Thymus (tissue), 14 donors: ENCODE measurements at places on chromosomes 4 and X.
A peak's percentile ranks its signal among the peaks of the same experiment; 100 is the strongest.

DNA sequence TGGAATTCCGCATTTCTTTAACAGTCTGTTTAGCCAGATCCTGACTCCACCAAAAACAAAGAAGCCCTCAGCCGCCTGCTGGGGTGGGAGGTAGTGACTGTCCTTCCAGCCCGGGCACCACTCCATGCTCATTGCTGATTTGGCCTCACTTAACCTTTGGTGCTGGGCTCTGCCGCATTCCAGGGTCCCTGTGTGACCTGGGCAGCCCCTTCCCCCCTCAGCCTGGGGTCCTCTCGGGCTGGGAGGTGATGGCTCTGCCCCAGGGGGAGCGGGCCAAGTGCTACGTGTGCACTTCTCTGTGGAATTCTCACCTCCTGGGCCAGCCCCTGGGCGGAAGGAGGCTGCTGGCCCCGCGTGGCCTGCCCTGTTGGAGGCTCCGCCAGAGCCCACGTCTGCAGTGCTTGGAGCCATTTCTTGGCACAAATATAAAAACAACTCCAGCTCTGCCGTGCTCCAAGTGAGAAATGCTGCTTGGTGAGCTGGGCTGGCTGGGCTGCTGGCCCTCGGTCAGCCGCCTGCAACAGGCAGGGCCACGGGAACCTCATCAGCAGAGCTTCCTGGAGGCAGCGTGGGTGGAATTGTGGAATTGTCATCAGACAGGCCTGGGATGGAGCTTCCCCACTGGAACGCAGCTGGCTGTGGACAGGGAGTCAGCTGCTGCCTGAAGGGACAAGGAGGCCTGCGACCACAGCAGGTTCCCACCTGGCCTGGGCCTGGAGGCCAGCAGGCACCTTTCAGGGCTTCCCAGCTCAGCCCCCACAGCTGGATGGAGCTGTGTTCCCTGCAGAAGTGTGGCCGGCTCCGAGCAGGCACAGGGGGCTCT, 66.0 kb downstream of the TRMT44 start:
- no peak for DNase-seq

- DNase-seq = no peak
These were observed 30.0 kb upstream of the ANXA5 start for GRCh38 chr4:121726642-121727268.

GRCh38 chr4:145483514-145483913, 1.9 kb downstream of the SMAD1 start:
- DNase-seq = no peak

- no peak for DNase-seq
These were observed 163.3 kb upstream of the MAMLD1 start for GRCh38 chrX:150199803-150200202.

- DNase-seq = no peak
These were observed 247.4 kb upstream of the HAND2 start for GRCh38 chr4:173777421-173777820.

DNA sequence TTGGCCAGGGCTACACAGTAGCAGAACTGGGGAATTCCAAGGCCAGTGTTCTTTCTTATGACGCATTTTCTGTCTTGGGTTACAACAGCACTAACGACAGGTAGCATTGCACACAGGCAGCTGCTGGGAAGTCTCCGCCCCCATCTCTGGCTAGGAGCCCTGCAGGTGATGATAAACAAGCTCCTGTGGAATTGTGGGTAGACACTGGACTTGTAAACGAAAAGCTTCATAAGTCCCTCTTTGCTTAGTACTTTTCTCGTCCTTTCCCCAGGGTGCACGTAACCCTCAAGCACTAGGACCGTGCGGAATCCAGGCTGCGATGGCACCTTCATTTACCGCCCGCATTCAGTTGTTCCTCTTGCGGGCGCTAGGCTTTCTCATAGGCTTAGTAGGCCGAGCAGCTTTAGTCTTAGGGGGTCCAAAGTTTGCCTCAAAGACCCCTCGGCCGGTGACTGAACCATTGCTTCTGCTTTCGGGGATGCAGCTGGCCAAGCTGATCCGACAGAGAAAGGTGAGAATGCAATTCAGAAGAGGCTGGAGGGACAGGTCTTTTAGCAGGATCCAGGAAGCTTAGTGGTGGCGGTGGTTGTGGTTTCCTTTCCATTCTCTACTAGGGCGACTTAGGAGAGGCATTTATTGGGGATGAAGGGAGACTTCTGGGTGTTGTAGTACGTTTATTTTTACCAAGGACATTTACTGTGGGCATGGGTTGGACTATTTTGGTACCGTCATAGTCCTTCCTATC, at the start of gene FAAH2:
Gene FAAH2, plus strand, starts transcription at position 200 of the 745 bp plus-strand sequence. Its CDS starts 120 bp downstream, at position 320.
- DNase-seq = peak; percentile 49

DNA sequence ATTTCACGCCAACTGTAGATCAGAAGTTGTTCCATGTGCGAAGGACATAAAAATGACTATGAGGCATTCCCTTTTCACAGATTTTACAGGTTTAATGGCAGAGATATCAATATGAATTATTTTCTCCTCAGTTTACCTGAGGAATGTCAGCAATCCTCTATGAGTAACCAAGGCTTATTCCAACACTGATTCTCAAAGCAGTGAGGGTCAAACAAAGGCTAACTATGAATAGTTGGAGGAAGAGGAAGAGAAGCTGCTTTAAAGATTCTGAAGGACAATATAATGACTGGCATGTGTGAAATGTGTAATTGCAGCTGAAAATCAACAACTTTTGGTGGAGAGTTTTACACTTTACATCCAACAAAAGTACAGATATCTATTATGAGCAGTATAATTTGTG, 29.1 kb downstream of the NAF1 start:
- DNase-seq = no peak

- no peak for DNase-seq
These were observed at the start of gene ADH1B for GRCh38 chr4:99321241-99322191. TSS of gene ADH1B (minus strand) at chr4:99321401. CDS start at chr4:99321331, 70 bp downstream.

DNA sequence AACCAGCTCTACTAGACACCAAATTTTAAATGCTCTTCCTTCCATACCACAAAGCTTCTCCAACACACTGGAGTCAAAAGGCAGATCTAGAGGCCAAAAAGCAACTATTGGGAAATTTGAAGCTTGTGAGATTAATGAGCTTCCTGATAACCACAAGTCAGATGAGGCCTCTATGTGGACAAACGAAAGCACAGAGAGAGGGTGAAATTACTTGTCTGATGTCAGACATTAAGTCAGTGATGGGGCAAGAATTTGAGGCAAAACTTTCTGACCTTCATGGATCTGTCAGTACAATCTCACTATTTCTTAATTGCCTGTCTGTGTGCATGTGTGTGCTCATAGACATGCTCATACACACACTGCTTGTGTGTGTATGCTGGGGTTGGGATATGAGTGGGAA, 103.6 kb downstream of the GUCY2F start:
- DNase-seq = no peak

DNA sequence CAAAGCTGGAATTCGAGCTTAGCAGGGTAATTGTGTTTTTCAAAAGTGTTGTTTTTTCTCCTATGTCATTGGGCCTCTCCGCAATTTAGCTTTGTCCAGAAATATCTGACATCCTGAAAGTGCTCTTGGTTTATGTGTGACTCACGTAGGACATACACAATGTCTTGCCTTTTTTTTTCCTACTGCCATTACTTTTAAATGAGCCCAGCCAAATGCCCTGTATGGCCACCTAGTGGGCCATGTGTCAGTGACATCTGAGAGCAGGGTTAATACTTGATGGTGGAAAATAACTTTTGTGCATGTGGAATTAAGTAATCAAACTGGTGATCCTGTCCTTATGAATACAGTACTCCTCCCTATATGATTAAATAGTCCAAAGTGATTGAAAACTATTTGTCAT, 1411.1 kb upstream of the TENM3 start:
- DNase-seq = no peak

GRCh38 chrX:72025236-72025770, 106.4 kb downstream of the RTL5 start:
- DNase-seq = no peak

DNA sequence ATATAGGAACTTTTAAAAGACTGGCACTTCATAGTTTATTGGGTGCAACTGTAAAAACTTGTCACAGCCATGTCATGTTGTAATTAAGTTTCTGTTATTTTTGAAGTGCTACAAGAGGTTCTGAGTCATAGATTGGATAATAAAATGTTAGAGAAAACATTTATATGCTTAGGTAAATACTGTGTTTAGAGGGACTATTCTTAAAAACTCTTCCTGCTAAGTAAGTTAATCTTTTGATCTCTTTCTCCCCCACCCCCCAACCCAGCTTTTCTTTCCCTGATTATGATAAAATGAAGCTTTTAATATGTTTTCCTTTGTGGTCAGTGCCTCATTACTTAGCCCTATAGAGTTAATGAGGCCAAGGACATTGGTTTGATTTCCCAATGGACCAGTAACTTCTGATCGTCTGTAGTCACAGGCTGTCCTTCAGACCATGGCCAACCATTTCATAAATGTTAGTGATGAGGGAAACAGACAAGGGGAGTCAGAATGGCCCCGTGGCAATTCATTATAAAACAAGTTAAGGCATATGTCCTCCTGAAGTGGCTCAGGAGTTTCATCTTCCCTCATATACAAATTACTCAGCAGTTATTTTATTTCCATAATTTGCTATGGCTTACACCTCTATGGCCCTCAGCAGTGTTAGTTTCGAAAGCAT, 3.9 kb upstream of the PDLIM5 start:
- no peak for DNase-seq

DNA sequence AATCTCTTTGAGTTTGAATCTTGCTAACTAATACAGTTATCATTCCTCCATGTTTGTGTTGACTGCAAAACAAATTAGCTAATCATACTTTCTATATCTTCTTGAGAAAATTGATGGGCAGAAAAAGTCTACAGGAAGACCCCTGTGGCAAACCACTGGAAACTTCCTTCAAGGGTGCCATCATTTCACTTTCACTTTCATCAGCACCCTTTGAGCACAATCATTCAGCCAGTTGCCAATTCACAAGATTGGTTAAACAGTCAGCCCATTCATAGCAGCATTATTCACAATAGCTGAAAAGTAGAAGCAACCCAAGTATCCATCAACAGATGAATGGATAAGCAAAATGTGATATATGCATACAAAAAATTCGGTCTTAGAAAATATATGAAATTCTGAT, 101.5 kb downstream of the CCDC160 start:
- no peak for DNase-seq

- DNase-seq = no peak
These were observed 45.9 kb upstream of the PGRMC1 start for GRCh38 chrX:119190091-119190681.

- no peak for DNase-seq
These were observed 198.3 kb downstream of the PCDH10 start for GRCh38 chr4:133347409-133347808.

- no peak for DNase-seq
These were observed 68.7 kb downstream of the MGST2 start for GRCh38 chr4:139734201-139734874.

DNA sequence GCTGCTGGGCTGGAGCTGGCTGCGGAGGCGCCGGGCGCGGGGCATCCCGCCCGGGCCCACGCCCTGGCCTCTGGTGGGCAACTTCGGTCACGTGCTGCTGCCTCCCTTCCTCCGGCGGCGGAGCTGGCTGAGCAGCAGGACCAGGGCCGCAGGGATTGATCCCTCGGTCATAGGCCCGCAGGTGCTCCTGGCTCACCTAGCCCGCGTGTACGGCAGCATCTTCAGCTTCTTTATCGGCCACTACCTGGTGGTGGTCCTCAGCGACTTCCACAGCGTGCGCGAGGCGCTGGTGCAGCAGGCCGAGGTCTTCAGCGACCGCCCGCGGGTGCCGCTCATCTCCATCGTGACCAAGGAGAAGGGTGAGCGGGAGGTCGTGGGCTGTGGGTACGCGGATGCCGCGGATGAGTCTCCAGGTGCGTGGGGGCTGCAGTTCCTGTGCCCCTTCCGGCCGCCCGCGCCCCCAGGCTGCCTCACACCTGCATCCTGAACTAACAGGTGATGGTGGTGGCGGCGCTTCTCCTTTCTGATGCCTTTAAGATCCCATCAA, 499 bp downstream of the CYP2U1 start:
- peak; percentile 54 for DNase-seq

GRCh38 chrX:97743014-97743413, 859.3 kb downstream of the RPA4 start:
- DNase-seq = no peak

- DNase-seq = no peak
These were observed 43.2 kb upstream of the NEIL3 start for GRCh38 chr4:177266506-177266905.

- no peak for DNase-seq
These were observed 59.1 kb upstream of the GRPEL1 start for GRCh38 chr4:7126981-7127380.

DNA sequence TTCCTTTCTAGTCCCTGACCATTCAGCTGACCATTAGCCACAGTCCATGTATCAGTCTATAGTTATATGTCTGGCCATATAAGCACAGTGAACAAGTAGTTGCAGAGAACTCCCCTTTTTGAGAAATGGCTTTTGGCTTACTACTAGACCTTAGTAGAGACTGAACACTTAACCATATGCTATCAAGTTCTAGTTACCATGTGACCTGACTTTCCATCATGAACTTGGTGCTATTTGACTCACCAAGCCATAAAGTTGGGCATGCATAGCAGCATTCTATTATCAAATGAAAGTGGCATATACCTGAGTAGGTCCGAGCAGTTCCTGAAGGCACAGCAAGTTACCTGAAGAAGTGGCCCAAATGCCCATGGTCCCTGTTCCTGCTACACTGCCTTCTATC, 74.5 kb upstream of the IL2 start:
- no peak for DNase-seq

DNA sequence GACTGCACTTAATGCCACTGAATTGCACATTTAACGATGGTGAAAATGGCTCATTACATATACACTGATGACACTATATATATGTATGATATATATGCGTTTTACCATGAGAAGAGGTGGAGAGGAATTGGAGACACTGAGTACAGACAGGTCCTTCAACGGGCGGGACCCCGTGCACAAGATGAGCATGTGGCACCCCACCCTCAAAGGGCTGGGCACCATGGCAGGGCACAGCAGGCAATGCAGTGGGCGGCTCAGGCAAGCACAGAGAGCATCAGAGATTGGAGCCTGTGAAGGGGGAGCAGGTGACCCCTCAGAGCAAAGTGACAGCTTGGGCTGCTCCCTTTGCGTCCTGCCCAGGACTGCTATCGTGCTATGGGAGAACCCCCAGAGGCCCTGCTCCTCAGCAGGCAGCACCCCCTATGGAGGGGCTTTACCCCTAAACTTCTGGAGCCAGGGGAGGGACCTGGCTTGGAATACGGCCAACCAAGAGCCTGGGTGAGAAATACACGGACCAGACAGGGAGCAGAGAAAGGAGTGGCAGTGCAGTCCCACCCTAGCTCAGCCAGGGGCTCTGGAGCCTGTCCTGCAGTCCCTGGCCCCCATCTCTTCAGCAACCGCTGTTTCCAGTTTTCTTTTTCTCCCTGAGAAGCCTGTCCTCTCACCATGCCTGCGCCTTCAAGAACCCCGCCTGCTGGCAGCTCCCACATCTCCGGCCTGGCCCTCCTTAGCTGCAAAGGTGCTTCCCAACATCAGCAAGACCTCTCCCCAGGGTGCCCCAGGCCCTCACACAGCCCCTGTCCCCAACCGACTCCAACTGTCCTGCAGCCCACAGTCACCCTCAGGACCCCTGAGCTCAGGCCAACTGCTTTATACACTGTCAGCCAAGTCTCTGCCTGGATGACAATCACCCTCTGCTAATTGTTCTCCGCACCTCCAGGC, 10.5 kb downstream of the SLC6A8 start:
- no peak for DNase-seq
